ENCODE measurements at places on chromosomes 1 and 21.

DNA sequence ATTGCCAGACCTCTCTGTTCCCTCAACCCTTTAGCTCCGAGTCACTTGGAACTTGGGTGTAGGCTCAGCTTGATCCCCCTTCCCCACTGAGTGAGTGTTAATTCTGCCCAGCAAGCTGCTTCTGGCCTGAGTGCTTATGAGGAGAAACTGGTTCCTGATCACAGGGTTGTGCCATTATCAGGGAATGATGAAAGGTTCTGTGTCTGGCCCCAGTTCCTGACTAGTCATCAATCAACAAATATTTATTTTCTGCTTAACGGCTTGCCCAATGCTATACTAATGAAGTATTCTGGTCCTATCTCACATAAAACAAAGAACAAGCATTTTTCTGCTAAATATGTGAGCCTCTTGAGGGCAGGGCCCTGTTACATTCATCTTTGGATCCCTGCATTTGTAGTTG, 20.8 kb downstream of the CC2D1B start:
- no peak for DNase-seq

DNA sequence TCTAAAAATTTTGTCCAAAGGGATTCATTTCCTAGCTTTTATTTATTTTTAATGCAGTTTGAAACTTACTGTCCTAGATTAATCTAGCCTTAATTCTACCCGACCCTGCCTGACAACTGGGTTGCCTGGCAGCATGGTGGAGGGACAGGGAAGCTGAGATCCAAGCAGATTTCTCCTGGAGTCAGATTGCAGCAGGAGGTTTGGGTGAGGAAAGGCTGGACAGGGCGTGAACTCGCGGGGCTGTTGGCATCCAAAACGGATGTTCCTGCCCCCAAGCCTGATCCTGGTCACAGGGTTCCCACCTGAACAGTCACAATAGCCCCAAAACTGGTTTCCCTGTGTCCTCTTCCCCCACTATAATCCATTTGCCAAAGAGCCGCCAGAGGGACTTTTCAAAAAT, 23.2 kb downstream of the TCEA3 start:
- DNase-seq, result no peak

DNA sequence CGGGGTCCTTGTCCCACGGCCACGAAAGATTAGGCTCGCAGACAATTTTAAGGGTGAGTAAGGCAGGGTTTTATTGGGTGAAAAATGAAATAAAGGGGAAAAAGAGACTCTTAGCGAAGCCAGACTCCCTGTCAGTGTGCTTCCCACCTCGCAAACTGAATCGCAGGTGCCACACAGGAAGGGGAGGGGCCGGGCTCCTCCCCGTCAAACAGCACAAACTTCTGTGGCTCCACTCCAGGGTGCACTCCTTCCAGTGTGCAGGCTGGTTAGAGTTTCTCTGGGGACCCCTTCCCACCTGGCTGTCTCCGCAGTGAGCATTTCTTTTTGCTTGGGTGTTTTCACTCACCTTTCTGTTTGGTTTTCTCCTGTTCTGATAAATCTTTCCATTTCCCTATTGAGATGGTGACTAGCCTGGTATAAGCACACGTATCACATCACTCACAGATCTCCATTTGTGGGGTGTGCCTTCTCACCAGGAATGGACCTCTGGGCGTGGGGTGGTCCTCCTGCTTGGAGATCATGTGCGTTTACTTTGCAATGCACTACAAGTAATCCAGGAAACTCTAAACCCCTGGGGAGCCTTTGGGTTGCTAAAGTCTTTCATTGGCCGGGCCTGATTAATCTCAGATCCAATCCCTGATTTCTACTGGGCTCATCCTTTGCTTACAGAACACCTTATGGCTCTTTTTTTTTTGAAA, 37.6 kb upstream of the GALNT2 start:
- DNase-seq, result no peak

DNA sequence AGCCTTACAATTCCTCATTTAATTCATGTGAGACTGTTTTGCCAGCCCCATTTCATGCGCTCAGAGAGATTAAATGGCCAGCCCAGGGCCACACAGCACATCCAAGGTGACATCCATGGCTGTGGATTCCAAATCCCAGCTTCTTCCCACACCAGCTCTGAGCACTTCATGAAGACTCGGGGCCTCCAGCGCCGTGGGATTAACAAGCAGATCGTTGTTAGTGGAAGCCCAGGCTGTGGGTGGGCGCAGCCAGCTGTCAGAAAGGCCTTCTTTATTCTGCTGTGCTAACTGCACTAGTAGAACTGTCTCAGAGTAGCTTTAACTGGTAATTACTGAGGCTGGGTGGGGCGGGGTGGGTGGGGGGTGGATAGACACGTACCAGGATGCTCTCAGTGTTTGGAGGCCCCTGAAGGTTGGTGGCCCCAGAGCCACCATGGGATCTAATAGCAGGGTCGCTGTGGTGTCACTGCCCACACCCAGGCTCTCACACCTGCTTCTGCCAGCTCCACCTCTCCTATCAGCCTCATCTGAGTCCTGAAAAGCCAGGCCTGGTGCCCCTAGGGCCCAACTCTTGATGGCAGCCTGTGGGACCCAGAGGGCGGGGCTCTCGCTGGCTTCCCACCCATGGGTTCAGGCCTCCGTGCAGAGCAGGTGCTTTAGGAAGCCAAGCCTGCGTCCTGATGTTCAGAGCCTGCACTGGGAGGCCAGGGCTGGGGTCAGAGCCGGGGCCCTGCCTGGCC, 3.4 kb downstream of the BMP8A start:
- DNase-seq, result peak; percentile 3

DNA sequence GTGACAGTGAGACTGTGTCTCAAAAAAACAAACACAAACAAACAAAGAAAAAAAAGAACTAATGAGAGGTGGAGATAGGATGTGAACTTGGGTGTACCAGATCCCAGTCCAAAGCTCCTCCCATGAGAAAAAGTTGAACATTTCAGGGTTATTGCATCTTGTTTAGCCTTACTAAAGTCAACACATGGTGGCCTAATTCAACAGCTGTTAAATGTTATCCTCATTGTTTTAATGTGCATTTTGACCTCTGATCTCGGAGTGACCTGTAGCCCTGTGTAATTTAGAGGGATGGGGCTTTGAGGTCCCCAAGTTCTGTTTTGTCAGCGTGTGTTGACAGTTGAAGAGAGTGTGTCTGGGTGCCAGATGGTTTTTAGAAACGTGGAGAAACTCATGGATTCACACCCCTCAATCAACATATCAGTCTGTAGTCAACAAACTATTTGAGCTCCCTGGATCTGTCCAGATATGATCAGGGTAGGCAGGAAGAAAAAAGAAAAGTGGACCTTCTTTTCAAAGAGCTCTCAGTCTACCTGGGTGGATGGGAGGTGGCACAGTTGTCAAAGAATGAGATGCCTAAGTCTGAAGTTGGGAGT, 34.7 kb downstream of the PTPRU start:
- DNase-seq, result no peak

DNA sequence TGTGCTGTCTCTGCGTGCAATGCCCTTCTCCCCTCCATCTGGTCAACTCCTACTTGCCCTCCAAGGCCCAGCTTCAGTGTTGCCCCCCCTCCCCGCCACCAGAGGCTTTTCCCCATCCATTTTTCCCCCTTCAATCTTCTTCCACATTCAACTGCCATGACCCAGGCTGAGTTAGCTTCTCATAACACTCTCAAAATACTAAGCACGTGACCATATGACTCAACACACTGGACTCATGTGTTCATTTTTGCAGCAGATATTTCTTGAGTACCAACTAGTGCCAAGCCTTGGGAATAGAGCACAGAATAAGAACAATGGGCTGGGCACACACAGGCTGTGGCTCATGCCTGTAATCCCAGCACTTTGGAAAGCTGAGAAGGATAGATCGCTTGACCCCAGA, 132.1 kb downstream of the IGSF21 start:
- no peak for DNase-seq
